ENCODE measurements at places on chromosomes 2 and 18.

GRCh38 chr18:23964282-23965238 lies 50.0 kb upstream of the TTC39C start:
- DNase-seq, result no peak

GRCh38 chr18:77006305-77007175 lies 126.0 kb downstream of the MBP start:
- DNase-seq, result peak; percentile 55

GRCh38 chr18:22433956-22434355 lies 16.2 kb upstream of the CTAGE1 start:
- DNase-seq, result no peak

GRCh38 chr2:112290088-112290487 lies 14.7 kb downstream of the ZC3H6 start:
- no peak for DNase-seq

GRCh38 chr2:168198476-168199207 lies 48.8 kb downstream of the STK39 start:
- no peak for DNase-seq

DNA sequence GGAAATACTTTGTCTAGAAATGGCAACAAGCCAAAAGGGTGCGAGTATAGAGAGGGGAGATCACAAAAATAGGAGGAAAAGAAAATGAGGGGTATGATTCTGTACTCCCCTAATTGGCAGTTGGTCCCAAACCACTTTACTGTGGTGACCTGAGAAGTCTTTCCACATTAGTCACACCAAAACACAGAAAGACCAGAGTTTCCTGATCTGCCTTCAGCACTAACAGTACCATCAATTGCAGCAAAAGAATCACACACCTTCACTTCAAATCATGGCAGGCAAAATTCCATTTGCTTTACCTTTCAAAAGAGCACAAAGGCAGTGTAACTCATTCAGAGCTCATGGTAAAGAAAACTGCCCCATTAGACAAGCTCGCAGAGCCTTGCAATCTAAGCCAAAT lies 86.8 kb downstream of the ALK start:
- no peak for DNase-seq

DNA sequence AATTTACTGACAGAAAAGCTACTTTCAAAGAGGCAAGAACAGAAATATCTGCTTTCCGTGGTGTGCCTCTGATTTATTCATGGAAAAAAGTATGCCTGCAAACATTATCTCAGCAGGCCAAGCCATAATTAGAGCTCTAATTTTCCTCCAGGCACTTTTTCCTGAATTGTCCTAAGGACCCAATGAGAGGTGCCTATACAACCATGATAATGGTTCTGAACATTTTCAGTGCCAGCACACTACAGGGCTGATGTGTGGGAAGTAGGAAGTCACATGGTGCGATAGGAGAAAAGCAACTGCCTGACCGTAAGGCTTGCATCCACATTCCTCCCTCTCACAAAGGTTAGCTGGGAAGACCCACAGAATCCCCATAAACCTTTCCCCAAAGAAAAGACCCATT lies 45.9 kb upstream of the EGR4 start:
- DNase-seq, result no peak

DNA sequence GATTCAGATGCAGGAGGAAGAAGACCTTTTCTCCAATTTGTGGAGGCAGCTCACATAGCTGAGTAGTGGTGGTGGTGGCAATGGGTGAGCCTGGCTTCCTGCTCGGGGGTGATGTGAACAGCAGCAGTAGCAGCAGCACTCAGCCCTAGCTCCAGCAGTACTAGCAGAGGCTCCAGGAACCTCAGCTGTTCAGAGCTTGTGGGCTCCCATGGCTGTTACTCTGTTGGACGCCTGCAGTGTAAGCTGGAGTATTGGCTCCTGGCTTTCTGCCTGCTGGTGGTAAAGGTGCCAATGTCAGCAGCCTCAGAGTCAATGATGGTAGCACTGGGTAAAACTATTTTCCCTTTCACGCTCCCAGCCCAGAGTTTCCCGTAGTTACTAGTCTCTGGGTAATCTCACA lies 3.1 kb upstream of the SEH1L start:
- no peak for DNase-seq

DNA sequence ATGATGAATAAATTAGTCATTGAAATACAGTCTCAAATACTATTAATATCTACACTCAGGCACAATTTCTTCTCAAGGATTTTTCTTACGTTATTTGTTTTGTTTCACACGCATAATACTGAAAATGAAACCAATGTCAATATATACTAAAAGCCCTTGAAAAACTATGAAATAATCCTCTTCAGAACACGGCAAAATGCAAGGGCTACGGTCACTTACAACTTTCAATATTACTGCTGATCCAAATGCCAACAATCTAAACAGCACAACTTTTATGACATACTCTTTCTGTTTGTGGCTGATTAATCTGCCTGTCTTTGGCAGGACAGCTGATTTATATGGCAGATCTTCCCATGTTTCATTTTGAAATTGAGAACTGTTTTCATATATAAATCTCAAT lies 68.3 kb downstream of the LRPPRC start:
- no peak for DNase-seq

DNA sequence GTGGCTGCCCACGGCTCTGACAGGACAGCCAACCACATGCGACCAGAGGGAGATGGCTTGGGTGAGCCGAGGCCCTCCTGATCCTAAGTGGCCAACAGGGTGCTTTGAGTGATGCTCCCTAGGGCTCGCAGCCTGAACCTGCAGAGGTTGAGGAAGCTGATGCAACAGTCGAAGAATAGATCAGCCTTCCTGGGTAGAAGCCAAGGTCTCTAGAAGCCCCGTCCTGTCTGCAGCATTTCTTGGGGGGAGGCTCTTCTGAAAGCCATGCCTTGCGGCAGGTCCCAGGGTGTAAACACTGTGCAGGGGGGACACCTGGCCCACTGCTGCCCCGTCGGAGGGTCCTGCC lies 136.4 kb downstream of the HDAC4 start:
- peak; percentile 53 for DNase-seq

DNA sequence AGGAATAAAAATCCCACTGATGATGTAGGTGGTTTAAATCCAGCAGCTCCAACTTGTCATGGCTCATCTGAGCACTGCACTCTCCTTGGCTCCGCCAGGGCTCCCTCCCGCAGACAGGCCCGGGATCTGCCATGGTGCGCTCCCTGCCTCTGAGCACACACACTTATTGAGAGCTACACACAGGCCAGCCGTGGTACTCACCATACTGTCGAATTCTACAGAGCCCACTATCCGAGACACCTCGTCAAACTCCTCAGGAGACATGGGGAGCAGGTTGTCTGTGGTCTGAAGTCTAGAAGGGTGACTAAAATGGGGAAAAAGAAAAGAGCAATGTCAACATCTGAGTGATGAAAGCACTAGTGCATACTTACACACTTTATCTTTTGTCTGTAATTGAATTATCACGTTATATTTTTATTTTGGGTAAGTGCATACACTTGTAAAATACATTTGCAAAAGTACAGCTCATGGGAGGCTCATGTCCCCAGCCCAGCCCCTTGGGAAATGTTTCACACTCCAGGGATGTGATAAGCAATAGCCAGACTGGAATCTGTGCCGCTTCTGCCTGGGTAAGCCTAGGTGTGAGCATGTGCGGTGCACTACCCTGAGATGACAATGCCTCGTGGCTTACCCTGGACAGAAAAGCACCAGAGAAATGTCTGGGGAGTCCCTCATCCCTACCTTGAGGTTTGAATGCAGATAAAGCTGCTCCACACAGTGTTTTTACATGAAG lies 39.2 kb downstream of the STAT1 start:
- no peak for DNase-seq
